ENCODE measurements at places on chromosomes 16 and 17.

- DNase-seq, result no peak
Measured at GRCh38 chr17:41315204-41315794, at the start of gene KRTAP17-1. Gene KRTAP17-1, minus strand, starts transcription at chr17:41315710. Its CDS starts 60 bp downstream, at chr17:41315650.

GRCh38 chr17:37400505-37400904 is 6.1 kb downstream of the ACACA start:
- no peak for DNase-seq

- no peak for DNase-seq
Measured at GRCh38 chr17:32484041-32484461, 2.7 kb upstream of the CDK5R1 start.

DNA sequence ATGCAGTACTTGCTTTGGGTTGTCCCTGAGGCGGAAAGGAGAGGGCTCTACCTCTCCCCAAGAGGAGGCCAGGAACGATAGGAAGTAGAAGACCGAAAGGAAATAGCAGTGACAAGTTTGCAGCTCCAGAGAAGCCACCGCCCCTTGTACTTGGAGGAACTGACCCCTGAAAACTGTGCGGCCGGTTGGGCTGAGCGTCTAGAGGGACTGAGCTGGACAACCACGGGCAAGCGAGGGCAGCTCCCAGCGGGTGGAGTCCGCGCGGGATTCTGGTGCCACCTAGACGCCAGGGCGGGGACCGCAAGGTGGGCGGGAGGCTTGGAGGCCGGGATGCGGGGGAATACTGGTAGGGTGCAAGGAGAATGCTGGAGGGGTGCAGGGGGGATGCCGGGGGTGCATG is 1.3 kb upstream of the SLC6A4 start:
- no peak for DNase-seq

- DNase-seq, result peak; percentile 36
Measured at GRCh38 chr17:41801374-41802271, 10.1 kb downstream of the P3H4 start.

DNA sequence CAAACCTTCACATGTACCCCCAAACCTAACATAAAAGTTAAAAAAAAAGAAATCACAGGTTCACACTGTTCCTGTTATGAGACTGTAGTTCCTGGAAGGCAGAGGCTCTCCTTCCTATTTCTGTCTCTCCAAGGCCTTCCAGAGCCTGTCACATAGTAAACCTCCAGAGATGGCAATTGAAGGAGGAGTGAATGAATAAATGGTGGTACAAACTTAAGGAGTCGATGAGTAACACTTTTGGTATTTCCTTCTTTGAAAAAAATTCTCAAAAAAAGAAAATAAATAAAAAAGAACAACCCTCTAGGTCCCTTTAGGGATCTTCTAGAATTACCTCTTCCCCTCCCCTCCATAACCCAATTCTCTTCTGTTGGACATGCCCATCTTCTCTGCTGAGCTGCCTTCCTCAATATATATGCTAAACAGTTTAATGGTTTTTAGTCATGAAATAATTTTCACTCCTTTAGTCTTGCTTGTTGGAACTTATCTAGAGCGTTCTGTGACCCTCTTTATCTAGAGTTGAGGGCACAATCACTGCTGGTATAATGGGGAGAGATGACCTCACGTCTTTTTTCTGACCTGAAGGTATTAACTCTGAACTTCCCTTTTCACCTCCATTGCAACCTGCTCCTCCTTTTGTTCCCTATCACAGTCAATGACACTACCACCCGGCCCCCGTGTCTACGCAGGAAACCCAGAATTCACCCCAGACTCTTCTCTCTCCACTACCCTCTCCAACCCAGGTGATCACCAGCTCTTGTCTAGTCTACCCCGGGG is 1.7 kb upstream of the TAF15 start:
- no peak for DNase-seq

GRCh38 chr16:29804020-29804419 is 2.3 kb upstream of the MAZ start:
- DNase-seq, result no peak

- no peak for DNase-seq
Measured at GRCh38 chr17:2004435-2004952, 20.6 kb downstream of the RTN4RL1 start.
